ENCODE measurements at places on chromosomes 5 and 9. TPM values are rescaled to one million over a fixed set of nuclear protein-coding genes. Genes with fewer than 3 reads are reported as not detected.

Gene SLC36A2
- total RNA-seq = not detected

Gene KCNMB1
- 0.15 TPM for total RNA-seq

DNA sequence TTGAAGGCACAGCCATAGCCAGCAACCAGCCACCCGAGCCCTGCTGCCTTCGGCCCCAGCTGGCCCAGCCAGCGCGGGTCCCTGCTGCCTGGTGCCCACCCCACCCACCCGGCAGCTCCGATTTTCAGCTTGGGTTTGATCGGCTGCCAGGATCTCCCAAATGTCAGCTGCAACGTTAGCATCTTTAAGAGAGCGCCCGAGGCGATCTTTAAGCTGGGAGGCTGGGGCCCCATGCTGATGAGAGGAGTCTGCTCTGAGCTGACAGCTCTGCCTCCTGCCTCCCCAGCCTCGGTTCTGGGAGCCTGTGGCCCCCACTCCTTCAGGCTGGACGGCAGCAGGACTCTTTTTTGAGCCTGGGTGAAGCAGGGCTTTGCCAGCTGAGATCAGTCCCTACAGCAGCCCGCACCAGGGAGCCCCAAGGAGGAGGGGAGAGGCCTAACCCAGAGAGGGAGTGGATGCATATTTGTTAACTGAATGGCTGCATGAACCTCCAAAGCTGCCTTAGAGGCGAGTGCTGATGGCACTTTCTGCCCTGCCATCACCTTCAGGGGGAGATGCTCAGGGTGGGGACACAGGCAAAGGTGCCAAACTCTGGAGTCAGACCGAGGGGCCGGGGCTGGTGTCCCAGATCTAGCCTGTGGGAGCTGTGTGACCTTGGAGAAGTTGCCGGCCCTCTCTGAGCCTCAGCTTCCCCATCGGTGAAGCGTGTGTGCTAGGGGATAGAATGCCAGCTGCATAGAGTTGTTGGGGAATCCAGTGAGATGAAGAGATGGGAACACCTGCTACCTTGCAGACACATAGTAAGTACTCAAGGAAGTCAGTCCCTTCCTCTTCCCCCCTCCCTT is 165.5 kb downstream of the C9orf50 start:
- peak; percentile 46 for DNase-seq

DNA sequence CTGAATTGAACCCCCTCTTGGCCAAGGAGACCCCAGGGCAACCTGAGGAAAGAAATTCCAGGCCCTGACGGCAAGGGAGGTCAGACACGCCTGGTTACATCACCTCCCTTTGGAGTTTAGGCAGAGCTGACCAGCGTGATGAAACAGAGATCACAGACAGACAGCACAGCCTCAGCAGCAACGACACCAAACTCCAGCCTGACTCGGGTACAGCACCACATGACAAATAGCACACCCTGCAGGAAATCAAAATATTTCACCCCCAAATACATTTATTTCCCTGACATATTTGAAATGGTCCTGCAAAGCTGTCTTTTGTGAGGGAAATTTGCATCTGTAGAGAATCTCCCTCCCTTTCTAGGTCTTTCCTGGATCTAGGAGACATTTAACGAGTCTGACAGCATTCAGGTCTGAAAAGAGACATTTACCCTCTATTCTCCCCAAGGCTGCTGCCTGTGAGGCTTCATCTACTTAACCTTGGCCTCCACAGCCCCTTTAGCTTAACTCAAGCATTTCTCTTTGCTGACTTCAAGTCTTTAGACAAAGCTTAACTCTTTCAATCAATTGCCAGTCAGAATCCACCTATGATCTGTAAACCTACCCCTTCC is 2.6 kb downstream of the QSOX2 start:
- no peak for DNase-seq

DNA sequence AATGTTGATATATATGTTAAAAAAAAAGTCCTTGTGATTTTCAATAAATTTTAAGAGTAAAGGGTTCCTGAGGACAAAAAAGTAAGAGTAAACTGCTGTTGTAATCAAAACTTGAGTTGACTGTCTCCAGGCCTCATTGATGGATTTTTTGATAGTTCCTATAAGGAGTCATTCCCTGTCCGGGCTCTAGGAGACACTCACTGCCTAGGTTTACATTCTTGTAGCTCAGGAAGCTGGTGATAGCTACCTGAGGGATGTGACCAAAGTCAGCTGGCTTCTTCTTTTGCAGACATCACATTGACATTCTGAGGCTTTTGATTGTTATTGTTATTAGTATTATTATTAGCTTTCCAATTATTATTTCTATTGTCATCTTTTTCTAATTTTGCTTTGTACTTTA is 116.5 kb upstream of the FBXL7 start:
- peak; percentile 37 for DNase-seq

DNA sequence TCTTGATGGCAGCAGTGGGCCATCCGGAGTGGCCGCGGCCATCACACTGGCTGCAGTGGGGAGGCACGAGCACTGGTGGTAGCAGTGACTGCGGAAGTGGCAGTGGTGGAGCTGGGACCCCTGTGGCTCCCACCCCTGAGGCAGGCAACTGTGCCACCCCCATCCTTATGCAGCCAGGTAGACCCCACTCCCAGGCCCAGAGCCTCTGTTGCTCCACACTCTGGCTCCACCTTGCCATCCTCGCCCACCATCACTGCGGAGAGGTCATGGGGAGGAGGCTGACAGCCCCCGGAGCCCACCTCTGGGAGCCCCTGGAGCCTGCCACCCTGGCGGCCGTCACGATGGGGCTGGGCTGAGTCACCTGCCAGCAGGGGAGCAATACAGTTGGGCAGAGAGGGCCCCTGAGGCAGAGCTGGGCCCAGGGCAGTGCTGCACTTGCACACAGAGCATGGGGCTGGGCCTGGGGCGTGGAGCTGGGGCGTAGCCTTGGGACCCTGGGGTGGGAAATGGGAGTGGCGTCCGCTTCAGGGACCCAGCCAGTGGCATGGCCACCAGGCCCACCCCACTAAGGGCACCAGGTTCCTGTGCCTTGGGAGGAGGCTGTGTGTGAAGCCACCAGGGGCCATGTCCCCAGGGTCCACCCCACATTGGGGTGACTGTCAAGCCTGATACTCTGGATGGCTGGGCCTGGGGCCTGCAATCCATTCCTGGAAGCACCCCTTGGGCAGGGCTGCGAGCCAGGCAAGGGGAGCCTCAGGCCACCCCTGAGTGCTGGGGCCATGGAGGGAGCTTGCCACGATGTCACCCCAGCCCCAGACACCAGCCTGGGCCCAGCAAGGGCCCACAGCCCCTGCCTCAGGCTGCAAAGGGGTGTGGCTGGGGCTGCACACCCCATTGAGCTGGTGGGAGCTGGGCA is 7.7 kb downstream of the AMBP start:
- DNase-seq = no peak
